Caki2 (cell line): ENCODE measurements at places on chromosomes 11 and 22. TPM values are rescaled to one million over a fixed set of nuclear protein-coding genes. Genes with fewer than 3 reads are reported as not detected.

DNA sequence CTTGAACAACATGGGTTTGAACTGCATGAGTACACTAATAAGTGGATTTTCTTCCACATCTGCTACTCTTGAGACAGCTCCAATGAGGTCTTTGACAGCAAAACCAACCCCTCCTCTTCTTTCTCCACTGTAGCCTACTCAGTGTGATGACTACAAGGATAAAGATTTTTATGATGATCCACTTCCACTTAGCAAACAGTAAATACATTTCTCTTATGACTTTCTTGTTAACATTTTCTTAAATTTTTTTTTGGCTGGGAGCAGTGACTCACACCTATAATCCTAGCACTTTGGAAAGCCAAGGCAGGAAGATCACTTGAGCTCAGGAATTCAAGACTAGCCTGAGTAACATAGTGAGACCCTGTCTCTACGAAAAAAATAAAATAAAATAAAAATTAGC, 9.9 kb upstream of the EIF4G2 start:
- DNase-seq, result no peak

GRCh38 chr11:10295064-10295901, 1.3 kb upstream of the SBF2 start:
- DNase-seq, result peak; percentile 50

DNA sequence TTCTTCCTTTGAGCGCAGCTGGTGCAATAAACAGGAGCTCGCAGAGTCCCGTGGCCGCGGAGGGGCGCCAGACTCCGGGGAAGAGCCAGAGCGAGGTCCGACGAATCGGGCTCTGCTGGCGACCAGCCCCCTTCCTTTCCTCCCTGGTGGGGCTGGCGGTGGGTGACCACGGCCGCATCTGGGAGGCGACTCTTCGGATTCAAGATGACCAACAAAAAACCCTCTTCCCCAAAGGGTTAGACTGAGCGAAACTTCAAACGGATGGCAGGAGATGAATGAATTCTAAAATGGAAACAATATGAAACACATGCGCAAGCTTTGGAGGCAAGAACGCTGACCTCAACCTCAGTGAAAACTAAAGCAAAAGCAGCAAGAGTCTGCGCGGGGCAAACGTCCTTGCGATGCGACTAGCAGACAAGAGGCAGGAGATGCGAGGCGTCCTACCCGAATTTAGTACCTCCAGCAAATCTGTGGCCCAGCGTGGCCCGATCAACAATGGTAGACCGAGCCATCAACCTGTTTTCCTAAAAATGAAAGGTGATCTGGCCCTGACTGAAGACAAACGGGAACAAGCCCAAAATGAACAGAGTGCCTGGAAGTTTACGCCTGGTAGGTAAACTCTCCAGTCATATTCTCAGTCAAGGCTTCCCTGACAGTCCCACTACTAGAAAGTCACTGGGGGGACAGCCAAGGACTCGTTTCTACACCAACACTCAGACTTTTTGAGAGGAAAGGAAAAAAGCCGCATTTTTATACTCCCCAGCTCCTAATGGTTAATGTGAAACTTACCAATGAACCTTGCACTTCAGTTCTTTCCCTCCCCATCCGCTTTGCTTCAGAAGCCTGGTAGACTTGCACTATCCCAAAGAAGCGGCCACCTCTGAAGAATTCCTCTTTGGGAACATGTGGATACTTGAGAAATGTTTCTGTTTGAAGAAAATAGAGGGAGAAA, 11.6 kb downstream of the MMP3 start:
- no peak for DNase-seq

GRCh38 chr11:34405079-34405858, 33.5 kb upstream of the CAT start:
- DNase-seq, result peak; percentile 20

DNA sequence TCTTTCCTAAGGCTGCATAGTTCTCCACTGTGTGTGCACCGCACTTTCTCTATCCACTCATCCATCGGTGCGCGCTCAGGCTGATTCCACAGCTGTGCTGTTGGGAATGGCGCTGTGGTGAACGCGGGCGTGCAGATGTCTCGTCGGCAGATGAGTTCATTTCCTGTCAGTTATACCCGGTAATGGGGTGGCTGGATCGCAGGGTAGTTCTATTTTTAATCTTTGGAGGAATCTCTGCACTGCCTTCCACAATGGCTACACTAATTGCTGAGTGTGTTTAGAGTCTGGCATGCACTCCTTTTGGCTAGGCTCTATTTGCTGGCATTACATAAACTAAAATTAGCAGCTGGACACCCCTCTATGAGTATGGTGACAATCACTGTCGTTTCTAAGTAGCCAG, 27.9 kb upstream of the KRTAP5-7 start:
- DNase-seq, result no peak

DNA sequence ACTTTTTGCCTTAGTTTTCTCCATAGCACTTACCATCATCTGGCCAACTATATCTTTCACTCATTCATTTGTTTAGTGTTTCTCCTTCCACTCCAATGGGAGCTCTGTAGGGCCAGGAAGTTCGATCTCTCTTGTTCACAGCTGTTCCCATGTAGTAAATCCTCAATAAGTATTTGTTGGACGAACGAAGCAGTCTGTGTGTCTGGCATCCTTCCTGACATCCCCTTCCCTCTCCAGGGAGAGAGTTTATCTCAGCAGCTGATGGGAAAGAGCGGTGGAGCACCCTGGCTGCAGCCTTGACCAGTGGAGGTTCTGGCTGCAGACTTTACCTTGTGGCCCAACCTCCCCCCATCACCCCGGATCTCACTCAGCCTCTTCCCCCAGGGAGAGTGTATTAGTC, 141.7 kb downstream of the CHST1 start:
- DNase-seq, result no peak

DNA sequence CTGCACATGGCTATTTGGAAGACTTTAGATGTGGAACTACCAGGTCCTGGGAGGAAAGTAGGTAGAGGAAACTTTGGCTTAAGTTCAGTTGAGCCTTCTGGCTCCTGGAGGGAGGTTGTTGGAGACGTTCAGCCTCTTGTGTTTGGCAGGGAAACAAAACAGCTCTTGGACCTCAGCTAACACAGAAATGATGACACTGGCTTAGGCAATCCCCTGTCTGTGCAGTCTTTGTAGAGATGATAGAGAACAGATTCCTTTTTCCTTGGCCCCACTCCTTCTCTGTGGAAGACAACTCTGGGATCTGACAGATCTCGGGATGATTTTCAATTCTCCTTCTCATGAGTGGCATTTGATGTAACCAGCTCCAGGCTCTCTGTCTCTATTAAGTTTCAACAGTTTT, 428.5 kb downstream of the TMEM135 start:
- DNase-seq, result no peak

- no peak for DNase-seq
Measured at GRCh38 chr11:95920460-95921105, 3.3 kb downstream of the MTMR2 start.

GRCh38 chr11:12811861-12812260, 137.6 kb downstream of the TEAD1 start:
- no peak for DNase-seq

GRCh38 chr11:4636962-4637661, at the start of gene OR51D1:
TSS of gene OR51D1 (plus strand) at chr11:4637477. CDS start at chr11:4639791, 2,314 bp downstream.
- peak; percentile 42 for DNase-seq

GRCh38 chr11:1038361-1038760, 1.8 kb upstream of the MUC6 start:
- no peak for DNase-seq

DNA sequence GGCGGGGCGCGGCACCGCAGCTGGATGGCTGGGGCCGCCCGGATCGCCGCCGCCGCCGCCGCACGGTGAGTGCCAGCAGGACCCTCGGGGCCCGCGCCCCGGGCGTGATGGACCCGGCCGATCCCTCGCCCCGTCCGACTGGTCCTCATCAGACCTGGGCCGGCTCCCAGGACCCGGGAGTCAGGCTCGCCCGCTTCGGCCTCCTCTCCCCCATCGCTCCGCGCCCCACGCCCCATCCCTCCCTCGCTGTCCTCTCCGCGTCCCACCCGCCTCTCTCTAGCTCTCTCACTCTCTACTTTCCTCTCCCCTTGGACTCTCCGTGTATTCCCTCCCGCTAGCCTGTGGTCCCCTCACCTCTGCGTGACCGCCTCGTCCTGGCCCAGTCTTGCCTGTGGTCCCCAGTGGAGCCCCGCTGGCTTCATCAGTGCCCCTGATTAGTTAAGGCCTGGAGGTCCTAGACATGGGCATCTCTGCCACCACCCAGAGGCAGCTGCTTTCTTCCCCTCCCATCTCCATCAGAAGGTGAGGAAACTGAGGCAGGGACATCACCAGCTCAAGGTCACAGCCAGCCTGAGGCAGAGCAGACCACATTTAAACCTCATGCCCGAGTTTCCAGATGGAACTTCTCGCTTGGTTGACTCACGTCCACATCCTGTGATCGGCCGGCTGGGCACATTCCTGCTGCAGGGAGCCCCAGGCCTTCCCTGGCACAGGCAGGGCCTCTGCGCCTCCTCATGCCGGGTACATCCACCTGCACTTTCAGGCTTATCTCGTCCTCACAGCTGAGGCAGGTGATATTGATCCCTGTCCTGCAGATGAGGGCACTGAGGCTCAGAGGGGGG, 429 bp downstream of the SLC39A13 start:
- DNase-seq, result peak; percentile 39

Gene ANGPTL5
- not detected in 2 replicates for total RNA-seq

Gene PYGM
- total RNA-seq, result 0.23 TPM in 1 of 2 replicates, not detected in the other

Gene OR52I1
- total RNA-seq, result not detected in 2 replicates

Gene ARHGAP32
- 0.84 and 3.9 TPM in 2 replicates for total RNA-seq

Gene RASSF7
- total RNA-seq, result 107 and 124 TPM in 2 replicates

Gene NXPE2
- not detected in 2 replicates for total RNA-seq

Gene SMC1B
- total RNA-seq, result 0.27 and 2.5 TPM in 2 replicates

Gene PGA5
- not detected in 2 replicates for total RNA-seq

Gene ALKBH8
- 2.0 and 6.1 TPM in 2 replicates for total RNA-seq
